ENCODE measurements at places on chromosomes 3 and 15.

DNA sequence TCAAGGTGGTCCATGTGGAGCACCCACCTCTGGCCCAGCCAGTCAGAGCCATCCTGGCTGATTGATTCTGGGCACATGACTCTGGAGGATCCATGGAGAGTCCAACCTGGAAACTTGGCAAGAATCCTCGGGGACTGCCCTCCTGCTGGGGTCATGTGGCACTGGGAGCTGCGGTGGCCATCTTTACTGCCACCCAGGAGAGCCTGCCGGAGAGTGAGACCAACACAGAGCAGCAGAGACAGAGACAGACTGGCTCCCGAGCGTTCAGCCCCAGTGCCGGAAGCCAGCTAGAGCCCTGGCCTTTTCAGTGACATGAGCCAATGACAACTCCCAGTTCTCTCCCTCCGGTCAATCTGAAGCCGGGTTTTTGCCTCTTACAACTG is 11.5 kb upstream of the GATA2 start:
- DNase-seq = no peak

DNA sequence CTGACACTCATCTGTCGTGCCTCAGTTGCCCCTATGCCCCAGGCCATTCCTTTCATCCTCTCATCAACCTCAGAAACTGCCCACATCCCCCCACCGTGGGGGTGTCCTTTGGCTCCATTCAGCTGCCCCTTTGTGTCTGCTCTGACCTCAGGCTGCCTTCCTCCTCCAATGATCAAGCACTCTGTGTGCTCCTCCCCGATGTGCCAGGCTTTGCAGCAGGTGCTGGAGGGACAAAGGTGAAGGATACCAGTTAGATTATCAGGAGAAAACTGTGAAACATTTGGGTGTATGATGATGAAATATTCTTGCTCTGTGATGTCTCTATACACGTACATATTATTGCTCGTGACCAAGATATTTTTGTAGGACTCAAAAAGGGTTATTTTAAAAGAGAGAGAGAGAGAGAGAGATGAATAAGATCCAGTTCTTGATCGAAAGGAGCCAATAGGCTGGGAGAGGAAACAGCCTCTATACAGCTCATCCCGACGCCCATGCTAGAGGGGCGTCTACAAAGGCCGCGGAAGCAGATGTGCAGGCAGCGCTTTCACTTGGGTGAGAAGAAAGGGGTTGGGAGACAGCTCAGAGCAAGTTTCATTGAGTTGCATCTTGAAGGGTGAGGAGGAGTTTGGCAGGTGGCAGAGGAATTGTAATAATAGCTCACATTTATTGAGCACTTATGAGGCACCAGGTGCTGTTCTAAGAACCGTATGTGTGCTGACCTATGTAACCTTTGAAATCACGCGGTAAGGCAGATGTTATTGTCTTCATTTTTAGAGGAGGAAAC is 28.3 kb upstream of the ADCY5 start:
- no peak for DNase-seq

DNA sequence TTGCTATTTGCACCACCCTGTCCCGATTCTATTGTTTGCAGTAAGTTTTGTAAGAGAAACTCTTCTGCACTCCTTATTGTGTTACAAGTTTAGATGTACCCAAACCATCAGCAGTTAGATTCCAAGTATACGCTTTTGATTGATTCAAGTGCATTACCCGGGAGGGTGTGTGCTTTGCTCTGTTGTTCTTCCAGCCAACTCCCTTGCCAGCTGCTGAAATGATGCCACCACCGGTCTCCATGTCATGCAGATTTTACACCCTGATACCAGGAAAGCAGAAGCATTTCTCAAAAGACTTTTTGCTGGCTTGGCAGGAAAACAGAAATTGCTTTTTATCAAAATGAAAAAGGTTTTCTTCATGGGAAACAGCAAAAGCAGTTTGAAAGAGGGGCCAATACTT is 1006.6 kb upstream of the CFAP20DC start:
- no peak for DNase-seq

- no peak for DNase-seq
These were observed 305.6 kb upstream of the STT3B start for GRCh38 chr3:31227131-31227562.

DNA sequence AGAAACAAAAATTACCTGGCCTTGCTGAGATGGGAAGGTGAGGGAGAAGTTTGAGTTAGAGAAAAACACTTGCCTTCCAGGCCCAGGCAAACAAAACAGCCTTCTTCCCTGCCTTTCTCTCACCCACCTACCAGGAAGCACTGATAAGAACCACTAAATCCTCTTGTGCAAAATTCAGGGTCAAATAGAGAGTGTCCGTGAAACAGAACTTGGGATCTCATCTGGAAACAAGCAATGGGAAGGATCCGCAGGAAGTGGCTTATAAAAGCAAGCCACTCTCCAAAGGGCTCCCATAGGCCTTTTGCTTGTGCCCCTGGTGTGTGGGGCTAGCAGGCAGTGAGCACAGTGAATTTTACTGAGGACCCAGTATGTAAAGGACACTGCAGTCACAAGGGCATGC is 11.0 kb downstream of the ADAMTS9 start:
- no peak for DNase-seq

DNA sequence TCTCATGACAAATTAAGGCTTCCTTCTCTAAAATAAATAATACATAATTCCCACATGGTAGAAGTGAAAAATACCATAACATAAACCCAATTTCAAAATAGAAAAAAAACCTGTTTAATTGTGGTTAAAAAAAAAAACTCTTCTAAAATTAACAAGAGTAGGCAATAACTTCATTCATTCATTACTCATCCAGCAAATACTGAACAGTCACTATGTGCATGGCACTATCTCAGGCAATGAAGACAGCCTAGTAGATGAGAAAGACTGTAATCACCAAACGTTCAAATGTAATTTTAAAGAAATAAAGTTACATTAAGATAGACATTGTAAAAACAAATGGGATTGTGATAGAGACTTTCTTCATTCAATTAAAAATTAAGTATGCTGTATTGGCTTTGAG is 43.4 kb downstream of the TFDP2 start:
- no peak for DNase-seq

DNA sequence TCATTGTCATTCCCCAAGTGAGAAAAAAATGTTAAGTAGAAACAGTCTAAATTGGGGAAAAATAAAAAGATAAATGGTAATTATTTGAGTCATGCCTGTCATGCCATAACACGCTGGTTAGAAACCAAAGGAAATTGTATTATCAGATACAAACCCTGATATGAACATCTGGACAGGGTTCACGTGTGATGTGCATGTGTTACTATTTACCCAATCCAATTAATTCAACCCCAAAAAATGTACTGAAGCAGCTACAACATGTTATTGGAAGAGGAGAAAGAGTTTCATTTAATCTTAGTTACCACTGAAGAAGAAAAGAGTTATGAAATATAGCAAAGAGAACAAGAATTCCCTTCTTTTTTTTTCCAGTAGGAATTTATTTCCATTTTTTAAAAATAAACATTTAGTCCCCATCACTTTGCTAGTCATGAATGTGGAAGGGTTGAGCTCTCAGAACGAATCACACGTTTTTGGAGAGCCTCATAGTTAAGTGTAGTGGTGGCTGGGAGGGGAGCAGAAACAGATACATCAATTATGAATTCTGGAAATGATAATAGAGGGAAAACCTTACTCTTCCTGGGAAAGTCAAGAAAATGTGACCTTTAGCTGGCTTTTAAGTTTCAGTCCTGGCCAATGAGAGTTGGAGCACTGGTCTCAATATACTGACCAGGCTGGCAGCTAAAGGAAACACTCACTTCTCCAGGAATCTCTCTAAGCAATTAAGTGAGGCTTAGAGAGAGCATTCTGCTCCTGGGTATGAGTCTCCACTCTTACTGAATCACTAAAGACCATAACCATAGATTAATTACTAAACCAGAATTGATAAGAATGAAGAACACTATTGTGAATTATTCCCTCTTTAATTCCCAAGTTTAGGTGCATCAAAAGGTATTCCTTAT is 796.5 kb downstream of the GRM7 start:
- no peak for DNase-seq

- DNase-seq = no peak
These were observed 138.1 kb downstream of the TMCO5A start for GRCh38 chr15:38072348-38073177.
